ENCODE measurements at places on chromosomes 1 and 21.

DNA sequence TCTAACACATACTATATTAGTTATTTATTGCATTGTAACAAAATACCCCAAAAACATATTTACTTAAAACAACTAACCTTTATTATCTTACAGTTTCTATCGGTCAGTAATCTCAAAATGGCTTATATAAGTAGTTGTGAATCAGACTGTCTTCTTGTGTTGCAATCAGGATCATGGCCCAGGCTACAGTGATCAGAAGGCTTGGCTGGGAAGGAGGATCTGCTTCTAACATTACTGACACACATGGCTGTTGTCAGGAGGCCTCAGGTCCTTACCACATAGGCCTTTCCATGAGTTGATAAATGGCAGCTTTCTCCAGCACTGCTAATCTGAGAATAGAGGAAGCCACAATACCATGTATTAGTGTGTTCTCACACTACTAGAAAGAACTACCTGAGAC lies 33.7 kb downstream of the CFH start:
- DNase-seq, result no peak

- peak; percentile 32 for DNase-seq
These were observed 155.8 kb upstream of the PTGFR start for GRCh38 chr1:78334952-78335351.

DNA sequence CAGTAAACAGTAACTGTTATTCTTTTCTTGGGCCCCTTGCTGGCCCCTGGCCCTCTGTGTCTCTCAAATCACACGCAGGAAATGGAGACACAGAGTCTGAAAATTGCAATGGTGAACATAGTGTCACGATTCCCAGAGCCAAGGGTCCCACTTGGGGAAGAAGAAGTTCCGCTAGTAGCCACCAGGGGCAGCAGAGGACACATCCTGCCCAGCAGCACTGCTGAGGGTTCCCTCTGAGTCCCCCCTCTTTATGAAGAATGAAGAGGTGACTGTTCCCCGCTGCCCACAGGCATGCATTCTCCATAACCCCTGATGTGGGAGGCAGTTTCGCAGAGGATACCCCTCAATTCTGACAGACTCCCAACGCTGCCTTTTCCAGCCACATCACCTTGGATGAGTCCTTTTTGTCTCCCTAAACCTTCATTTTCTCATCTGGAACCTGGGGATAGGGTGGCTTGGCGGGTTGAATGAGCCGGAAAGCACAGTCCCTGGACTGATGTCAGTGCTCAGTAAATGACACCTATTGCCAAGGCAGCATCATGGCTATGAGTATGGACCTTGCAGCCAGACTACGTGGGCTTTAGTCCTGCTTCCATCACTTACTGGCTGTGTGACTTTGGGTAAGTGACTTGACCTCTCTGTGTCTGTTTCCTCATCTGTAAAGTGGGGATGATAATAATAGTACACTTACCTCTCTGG lies 238.0 kb upstream of the TMEM51 start:
- DNase-seq, result peak; percentile 81

DNA sequence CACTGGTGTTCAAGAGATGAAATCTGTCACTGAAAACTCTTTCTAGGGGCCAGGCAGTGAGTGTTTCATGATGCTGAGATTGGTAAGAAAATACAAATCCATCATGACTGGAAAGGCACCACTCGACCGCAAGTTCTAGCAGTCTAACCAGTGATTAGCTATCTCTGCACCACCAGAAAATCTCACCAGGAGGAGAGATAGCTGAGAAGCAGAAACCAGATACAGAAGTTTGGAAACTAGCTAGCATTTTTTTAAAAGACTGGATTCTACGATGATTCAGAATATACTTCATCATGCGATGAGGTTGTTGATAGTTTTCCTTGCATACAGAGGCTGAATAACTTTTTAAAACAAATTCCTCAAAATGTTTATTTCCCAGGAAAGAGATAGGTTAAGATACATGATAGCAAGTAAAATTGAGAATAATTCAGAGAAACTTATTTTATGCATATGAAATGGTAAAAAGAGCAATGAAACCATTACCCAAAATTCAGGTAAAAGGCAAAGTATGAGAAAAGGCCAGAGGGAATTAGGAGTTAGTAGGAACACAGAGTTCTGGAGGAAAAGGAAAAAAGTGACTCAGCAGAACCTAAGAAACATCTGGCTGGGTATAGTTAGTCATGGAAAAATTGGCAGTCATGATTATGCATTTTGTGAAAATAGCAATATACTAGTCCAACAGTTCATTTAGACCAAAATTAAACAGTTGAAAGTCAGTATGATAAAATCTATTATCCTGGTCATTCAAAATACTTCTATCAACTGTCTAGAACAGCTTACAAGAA lies 3.3 kb upstream of the F3 start:
- DNase-seq, result peak; percentile 52

GRCh38 chr1:154502744-154503115 lies 518 bp upstream of the SHE start:
- DNase-seq, result no peak

DNA sequence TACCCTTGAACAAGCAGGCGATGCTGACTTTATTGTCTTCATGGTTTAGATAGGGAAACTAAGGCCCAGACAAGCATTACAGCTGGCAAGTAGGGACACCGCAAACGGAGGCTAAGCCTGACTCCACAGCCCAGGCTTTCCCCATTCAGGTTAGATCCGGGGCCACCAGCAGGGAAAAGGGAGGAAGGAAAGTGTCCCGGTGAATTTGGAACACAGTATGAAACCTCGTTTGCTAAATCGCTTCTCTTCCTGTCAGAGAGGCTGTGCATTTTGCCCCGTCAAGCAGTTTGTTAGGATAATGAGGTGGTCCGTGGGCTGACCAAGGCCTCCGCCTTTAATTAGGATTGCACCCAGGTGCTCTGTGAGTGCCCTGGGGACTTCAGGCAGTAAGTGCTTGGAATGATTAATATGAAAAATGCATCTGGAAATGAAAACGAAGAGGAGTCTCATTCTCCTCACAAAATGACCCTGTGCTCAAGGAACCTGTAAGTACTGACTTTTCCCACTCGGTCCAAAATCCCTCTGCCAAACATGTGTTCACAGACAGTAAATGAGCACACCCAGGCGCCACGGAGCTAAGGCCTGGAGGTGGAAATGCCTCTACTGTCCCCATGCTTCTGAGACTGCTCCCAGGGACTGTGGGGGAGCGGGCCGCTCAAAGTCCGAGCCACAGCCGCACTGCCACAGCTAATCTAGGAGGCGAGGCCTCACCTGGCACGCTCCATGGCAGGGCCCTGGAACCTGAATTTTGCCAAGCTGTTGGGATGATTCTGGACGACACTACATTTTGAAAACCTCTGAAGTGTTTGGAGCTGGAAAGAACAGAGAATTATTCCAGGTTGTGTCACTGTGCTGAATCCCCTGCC lies 234.1 kb downstream of the SDCCAG8 start:
- DNase-seq, result no peak

- no peak for DNase-seq
These were observed 297.2 kb upstream of the PLXNA2 start for GRCh38 chr1:208541225-208541855.

- DNase-seq, result no peak
These were observed 51.4 kb downstream of the PDE9A start for GRCh38 chr21:42704861-42705260.

GRCh38 chr1:56301791-56302190 lies 277.6 kb downstream of the PLPP3 start:
- peak; percentile 55 for DNase-seq

GRCh38 chr1:177024623-177025022 lies 139.9 kb downstream of the ASTN1 start:
- no peak for DNase-seq

- no peak for DNase-seq
These were observed 155.9 kb downstream of the ZNF281 start for GRCh38 chr1:200253774-200254495.

GRCh38 chr1:30550365-30551220 lies 172.8 kb downstream of the MATN1 start:
- DNase-seq, result no peak

DNA sequence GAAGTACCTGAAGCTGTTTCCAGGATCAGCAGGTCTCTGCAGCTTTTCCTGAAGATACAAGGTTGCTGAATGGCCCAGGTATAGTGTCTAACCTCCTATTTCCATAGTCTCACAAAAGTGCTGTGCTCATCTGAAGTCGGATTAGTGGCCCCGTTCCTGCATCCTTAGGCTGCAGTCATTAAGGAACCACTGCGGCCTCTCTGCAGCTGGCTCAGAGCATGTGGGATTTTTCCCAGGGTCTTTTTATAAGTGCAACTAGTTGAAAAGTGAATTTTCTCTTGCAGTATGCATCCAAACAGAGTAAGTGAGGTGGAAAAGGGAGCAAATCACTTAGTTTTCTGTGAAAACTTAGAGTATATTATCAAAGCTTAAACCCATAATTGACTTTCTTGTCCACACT lies 565.3 kb upstream of the NEGR1 start:
- no peak for DNase-seq

GRCh38 chr1:186730951-186731729 lies 50.9 kb upstream of the PTGS2 start:
- no peak for DNase-seq

DNA sequence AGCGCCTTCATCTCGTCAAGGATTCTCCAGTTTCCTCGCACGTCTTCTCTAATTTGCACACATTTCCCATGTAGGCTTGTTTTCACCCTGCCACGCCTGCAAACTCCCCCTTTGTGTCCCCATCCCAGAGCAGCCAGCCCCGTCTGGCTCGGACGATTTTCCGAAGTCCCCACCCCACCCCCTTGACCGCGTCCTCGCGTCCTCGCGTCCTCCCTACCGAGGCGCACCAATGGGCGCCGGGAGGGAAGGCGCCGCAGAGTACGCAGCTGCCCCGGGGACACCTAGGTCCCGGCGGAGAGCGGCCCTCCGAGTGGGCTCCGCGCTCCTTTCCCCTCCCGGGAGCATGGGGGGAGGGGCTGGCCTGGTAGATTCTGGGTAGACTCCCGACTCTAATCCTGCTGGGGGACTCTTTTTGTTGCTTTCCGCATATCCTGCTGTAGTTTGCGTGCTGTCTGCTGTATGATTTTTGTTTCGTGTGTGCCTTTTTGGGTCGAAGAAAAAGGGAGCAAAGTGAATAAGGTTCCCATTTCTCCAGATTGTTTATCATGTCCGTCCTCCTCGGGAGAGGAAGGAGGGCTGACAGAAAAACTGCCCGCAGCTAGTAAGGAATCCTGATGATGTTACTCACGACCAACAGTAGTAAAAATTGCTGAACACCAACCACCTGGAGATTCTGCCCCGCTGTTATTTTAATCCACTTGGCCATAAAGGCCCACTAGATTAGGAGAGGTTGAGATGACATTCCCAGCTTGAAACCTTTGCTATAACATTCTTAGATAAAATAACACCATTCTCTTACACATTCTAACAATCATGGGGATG lies 1.5 kb downstream of the CACHD1 start:
- peak; percentile 58 for DNase-seq

DNA sequence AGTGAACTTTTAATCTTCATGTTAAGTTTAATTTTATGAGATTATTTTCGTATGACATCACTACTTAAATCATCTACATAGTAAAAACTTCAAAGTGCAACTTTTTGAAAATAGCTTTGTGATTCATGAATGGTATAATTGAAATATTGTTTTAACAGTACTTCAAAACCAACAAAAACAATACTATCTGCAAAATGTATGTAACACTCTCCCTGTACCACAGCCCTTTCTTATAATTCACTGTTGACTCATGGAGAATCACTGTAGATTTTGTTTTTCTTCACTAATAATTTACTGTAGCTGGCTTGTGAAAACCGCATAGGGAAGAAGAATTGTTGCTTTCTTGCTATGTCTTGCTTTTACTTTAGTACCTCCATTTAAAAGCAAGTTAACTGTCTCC lies 301.4 kb upstream of the ADAMTS5 start:
- peak; percentile 15 for DNase-seq

- no peak for DNase-seq
These were observed 28.5 kb upstream of the EEIG2 start for GRCh38 chr1:108531444-108531843.

DNA sequence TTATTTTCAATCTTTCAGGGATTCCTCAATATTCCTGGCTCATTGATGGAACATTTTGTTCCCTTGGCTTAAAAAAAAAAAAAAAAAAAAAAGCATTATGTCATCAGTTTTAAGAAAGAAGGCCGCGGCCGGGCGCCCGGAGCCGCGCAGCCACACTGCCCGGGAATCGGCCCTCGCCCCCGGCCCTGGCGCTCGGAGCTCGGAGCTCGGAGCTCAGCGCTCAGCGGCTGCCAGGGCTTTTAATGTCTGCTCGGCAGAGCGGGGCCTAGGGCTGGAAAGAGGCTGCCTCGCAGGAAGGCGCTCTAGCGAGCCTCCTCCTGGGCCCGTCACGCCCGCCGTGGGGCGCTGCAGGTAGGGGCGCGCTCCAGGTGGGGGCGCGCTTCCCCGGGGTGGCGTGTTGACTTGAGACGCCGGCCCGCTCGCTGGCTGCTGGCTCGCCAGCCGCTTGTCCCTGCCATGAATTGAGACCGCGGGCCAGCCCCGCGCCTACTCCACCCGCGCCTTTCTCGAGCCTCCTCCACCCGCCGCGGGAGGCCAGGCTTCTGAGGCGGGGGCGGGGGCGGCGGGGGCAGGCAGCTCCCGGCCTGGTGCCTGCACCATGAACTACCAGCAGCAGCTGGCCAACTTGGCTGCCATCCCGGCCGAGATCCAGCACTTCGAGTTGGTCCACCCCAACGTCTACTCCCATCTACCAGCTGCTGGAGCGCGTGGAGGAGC lies 5.4 kb upstream of the TDRD5 start:
- peak; percentile 57 for DNase-seq

DNA sequence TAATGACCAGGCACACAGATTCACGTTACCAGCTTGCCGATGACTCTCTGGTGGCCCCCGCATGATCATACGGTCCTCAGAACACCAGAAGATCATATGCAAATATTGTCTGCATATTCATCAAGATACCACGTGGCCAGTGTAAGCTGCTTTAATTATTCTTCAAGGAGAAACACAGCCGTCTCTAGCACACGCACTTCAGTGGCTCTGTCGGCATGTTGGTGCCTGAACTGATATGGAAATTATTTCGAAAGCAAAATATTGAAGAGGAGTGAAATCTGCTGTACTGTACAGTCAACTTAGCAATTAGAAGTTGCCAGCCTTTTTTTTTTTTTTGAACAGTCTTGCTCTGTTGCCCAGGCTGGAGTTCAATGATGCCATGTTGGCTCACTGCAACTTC lies 5.9 kb upstream of the KIF26B start:
- DNase-seq, result no peak

GRCh38 chr1:92444351-92444750 lies 42.4 kb downstream of the GFI1 start:
- peak; percentile 40 for DNase-seq
